Body of pancreas (tissue), 4 donors: ENCODE measurements at places on chromosomes 6 and 20. TPM values are rescaled to one million over a fixed set of nuclear protein-coding genes. Genes with fewer than 3 reads are reported as not detected.

- no peak overlapping the region for H3K27ac ChIP-seq
- H3K27me3 ChIP-seq = no peaks in the 10 kb centered on the region
- H3K4me3 ChIP-seq = no peak overlapping the region
- H3K4me1 ChIP-seq = no peaks in the 10 kb centered on the region
- DNase-seq = no peak
Observed at GRCh38 chr20:5590899-5591298, 159.3 kb upstream of the SHLD1 start.

DNA sequence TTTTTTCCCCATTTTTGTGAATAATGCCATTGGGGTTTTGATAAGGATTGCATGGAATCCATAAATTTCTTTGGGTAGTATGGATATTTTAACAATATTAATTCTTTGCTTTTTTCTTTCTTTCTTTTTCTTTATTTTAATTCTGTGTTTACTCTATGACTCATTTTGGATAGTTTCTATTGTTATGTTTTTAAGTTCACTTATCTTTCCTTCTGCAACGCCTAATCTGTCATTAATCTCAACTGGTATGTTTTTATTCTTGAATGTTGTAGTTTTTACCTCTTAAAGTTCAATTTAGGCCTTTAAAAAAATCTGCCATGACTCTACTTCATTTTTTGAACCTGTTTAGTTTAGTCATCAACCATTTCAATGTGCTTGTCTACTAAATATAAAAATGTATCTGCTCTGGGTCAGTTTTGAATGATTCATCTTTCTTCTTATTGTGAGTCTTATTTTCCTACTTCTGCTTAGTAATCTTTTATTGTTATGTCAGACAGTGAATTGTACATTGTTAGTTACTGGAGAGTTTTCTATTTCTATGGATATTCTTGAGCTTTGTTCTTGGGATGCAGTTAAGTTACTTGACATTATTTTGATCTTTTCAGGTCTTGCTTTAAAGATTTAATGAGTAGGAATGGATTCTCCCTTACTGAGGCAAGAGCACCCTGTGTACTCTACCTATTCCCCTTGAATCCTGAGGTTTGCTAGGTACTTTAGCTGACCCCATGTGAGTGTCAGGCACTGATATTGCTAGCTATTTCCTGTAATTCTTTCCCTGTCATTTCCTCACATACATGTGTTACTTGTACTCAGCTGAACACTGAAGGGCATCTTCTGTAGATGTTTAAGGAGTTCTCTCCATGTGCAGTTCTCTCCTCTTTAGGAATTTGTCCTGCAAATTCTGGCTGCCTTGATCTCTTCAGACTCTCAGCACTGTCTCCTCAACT lies 104.2 kb downstream of the TFAP2B start:
- H3K27me3 ChIP-seq = no peaks in the 10 kb centered on the region
- H3K4me1 ChIP-seq = peaks cover 3% of the 10 kb centered on the region
- no peaks in the 10 kb centered on the region for H3K36me3 ChIP-seq
- no peak overlapping the region for H3K4me3 ChIP-seq
- no peak for DNase-seq
- no peak overlapping the region for H3K27ac ChIP-seq

PRKN gene
- total RNA-seq = 6.7 TPM

HLA-DMB gene
- total RNA-seq = 14.3 TPM

- no peaks in the 10 kb centered on the region for H3K27me3 ChIP-seq
- no peak overlapping the region for H3K4me3 ChIP-seq
- H3K36me3 ChIP-seq = no peaks in the 10 kb centered on the region
Observed at GRCh38 chr6:79993012-79993910, 11.2 kb upstream of the TTK start.

- H3K27ac ChIP-seq = no peak overlapping the region
- H3K4me3 ChIP-seq = no peak overlapping the region
- H3K4me1 ChIP-seq = no peaks in the 10 kb centered on the region
- H3K36me3 ChIP-seq = no peaks in the 10 kb centered on the region
Observed at GRCh38 chr6:147560670-147561069, 52.2 kb downstream of the SAMD5 start.

VNN1 gene
- not detected for total RNA-seq

RALGAPA2 gene
- total RNA-seq = 40.2 TPM

DNA sequence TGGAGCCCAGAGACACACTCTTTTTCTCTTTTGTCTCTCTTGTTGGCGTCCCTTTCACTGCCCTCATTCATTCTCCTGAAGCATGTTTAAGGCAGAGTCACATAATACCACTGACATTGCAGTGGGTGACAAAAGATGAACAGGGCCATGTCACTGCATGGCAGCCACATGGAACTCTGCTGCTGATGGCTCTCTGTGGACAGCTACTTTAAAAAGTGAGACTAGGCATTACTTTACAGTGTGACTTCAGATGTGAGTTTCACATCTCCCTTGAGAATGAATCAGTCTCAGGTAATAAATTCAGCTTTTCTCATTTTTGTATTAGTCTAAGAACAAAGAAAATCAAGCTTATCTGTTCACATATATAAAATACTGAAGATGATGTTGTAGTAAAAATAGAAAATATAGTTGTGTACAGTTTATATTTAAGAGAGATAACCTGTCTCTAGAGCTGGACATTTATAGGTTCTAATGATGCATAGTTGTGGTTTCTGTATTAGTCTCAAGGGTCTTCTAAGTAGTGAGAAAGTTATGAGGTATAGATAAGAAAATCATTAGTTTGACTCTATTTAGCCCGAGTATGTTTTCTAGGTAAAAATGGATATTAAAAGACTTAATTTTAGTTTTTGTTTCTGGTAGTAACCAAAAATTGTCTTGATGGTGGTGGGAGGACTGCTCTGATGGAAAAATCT lies 6.1 kb downstream of the MRS2 start:
- peaks cover 6% of the 10 kb centered on the region for H3K4me1 ChIP-seq
- no peaks in the 10 kb centered on the region for H3K27me3 ChIP-seq
- H3K27ac ChIP-seq = no peak overlapping the region
- no peaks in the 10 kb centered on the region for H3K36me3 ChIP-seq

DNA sequence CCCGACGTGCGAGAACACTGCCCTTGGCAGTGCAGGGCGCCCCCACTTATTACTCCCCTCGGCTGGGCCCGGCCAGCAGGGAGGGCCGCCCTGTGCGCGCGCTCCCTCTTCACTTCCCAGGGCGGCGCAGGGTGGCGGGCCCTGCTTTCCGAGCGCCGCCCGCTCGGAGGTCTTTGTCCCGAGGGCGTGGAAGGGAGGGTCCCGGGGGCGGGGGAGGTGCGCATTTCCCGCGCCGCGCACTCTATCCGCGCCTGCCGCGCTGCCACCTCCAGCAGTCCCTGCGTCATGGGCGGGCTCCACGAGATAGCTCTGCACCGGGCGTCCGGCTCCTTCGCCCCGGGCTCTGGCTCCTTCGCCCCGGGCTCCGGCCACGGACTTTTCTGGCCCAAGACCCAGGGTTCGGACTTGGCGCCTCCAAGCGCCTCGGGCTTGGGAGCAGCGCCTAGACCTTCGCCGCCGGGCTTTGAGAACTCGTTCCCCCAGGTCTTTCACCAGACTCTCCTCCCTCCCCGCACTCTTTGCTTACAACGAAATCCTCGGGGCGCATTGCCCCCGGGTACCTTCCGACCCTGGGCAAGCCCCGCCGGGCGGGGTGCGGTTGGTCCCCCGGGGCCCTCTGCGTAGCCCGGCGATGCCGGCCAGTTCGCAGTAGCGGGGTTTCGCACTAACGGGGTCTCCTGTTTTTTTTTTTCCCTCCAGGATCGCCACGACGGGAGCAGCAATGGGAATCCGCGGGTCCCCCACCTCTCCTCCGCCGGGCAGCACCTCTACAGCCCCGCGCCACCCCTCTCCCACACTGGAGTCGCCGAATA lies 1.6 kb downstream of the TFAP2C start:
- peak overlapping the region; percentile 50 for H3K4me3 ChIP-seq
- H3K36me3 ChIP-seq = no peaks in the 10 kb centered on the region
- H3K27me3 ChIP-seq = peaks cover 27% of the 10 kb centered on the region
- no peak for DNase-seq

- H3K4me1 ChIP-seq = no peaks in the 10 kb centered on the region
- no peaks in the 10 kb centered on the region for H3K36me3 ChIP-seq
- no peak overlapping the region for H3K27ac ChIP-seq
- H3K4me3 ChIP-seq = no peak overlapping the region
- H3K27me3 ChIP-seq = no peaks in the 10 kb centered on the region
- no peak for DNase-seq
Observed at GRCh38 chr20:59508729-59509128, 95.6 kb upstream of the PHACTR3 start.

- no peak for DNase-seq
- no peak overlapping the region for H3K27ac ChIP-seq
- no peak overlapping the region for H3K4me3 ChIP-seq
- no peaks in the 10 kb centered on the region for H3K4me1 ChIP-seq
- no peaks in the 10 kb centered on the region for H3K27me3 ChIP-seq
Observed at GRCh38 chr6:163173741-163174140, 240.8 kb upstream of the QKI start.

DDR1 gene
- 90.3 TPM for total RNA-seq

- H3K4me3 ChIP-seq = no peak overlapping the region
- DNase-seq = no peak
- no peak overlapping the region for H3K27ac ChIP-seq
- H3K27me3 ChIP-seq = no peaks in the 10 kb centered on the region
- no peaks in the 10 kb centered on the region for H3K4me1 ChIP-seq
Observed at GRCh38 chr6:111898452-111898851, 25.2 kb upstream of the FYN start.
